ENCODE measurements at places on chromosomes 13 and 19.
A peak's percentile ranks its signal among the peaks of the same experiment; 100 is the strongest.

GRCh38 chr13:100131863-100132574 is 43.1 kb downstream of the PCCA start:
- peak; percentile 6 for DNase-seq

GRCh38 chr19:37669450-37669914 is 14.2 kb upstream of the ZFP30 start:
- DNase-seq, result no peak

- DNase-seq, result no peak
These were observed 217.9 kb downstream of the VWA8 start for GRCh38 chr13:41742917-41743552.

GRCh38 chr19:10928563-10929401 is at the start of the genes TIMM29 and YIPF2:
TSS of gene TIMM29 (plus strand) at chr19:10928811. CDS start at chr19:10928823, 12 bp downstream.
TSS of gene YIPF2 (minus strand) at chr19:10928639. CDS start at chr19:10928410, 229 bp downstream.
- DNase-seq, result peak; percentile 97

- no peak for DNase-seq
These were observed 8.1 kb upstream of the NKPD1 start for GRCh38 chr19:45168767-45169351.

Data from CD4-positive, alpha-beta T cell treated with Interleukin-1 beta for 1 hour (primary cell).